ENCODE measurements at places on chromosomes 4 and X.

DNA sequence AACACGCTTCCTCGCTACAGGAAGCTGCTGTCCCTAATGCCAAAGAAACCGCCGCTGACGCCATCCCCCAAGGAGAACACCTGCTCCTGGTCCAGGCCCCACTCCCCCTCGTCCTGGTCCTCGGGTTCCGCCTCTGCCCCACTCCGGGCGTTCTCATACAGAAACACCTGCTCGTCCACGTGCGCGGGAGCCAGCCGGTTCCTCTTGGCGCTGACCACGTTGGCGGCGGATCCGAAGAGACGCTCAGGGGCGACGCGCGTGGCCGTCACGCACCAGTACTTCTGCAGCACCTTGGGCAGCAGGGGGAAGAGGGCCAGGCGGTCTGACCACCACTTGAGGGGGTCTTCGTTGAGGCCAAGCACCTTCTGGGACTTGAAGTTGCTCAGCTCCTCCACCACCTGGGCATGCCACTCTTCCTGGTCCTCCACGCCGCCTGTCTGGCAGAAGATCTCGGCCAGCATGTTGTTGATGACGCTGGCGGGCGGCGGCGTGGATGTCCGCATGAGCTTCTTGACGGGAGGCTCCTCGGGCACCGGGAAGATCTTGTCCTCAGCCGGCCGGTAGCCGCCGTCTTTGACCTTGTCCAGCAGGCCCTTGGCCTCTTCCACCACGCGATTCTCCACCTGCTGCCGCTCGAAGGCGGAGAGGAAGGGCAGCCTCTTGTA is 12.0 kb downstream of the DHRSX start:
- no peak for DNase-seq

DNA sequence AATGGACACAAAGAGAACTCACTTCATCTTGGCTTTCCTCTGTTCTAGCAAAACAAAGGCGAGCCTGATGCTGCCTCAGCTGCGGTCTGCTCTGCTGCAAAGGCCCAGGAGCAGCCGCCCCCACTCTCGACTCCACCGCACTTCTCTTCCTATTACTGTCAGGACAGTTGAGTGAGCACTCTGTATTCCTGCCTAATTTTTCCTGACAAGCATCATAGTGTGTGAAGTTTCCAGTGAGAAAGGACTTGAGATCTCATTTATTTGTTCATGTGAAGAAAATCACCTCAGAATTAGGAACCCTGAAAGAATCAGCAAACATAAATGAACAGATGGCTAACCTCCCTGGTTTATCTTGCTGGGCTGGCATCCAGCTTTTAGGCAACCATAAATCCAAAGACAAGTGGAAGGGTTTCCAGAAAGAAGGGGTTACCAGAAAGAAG is 15.6 kb downstream of the SCARB2 start:
- DNase-seq, result peak; percentile 64

- DNase-seq, result peak; percentile 24
Measured at GRCh38 chrX:17788439-17788838, 51.1 kb downstream of the SCML1 start.

GRCh38 chr4:81350040-81350439 is 121.7 kb downstream of the RASGEF1B start:
- DNase-seq, result no peak

GRCh38 chr4:107755841-107756356 is 35.9 kb upstream of the PAPSS1 start:
- DNase-seq, result no peak

DNA sequence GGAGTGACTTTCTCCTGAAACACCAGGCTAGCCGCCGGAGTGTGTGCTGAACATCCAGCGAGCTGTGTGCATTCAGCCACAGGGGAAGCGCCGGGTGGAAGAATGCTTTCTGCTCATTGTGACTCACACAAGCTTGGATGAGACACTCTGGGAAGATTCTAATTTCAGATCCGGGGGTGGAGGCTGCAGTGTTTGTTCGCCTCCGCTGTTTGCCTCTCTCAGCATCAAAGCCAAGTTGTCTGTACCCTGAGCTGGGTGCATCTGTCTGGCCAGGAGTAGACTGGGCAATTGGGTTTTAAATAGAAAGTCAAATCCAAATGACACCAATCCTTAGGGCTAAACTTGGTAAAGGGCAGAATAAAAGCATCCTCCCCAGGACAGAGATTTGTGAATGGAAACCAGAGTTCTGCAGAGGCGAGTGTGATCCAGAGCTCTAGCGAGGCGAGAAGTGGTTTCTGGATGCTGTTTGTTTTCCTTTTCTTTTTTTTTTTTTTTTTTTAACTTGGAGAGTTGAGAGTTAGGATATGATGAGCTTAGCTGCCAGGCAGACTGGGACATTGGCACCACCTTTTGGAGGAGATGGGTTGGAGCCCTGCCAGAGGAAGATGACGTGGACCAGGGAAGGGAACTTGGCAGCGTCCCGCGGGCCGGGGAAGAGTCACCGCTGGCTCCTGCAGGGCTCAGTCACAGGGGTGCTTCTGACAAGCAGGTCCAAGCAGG is 196.0 kb upstream of the PSAPL1 start:
- no peak for DNase-seq

GRCh38 chr4:139450586-139450985 is 3.3 kb upstream of the RAB33B start:
- DNase-seq, result no peak

GRCh38 chr4:145852256-145852839 is 86.3 kb downstream of the ZNF827 start:
- DNase-seq, result no peak

- no peak for DNase-seq
Measured at GRCh38 chr4:4529392-4529791, 12.5 kb downstream of the STX18 start.
